Stimulated activated CD8-positive, alpha-beta memory T cell treated with anti-CD3 and anti-CD28 coated beads, Interleukin-15, amount 100 ng/mL, for 4 hours (primary cell): ENCODE measurements at places on chromosomes 2 and 18.

- no peak for DNase-seq
Measured at GRCh38 chr18:74784752-74785151, 187.1 kb downstream of the ZNF407 start.

DNA sequence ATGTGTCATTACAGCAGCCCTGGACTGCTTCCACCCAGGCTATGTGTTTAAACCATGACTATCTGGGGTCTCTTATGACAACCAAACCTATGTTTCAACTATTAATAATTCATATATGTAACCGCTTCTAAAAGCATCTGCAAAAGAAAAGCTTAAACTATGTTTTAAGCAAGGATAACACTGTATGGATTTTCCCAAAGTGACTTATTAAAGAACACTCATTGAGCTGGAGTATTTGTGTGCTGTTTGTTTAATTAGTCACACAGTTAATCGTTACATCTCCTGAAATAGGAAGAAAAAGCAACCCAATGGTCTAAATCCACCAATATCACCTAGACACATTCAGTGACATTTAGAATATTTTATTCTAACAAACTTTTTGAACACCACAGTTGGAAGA lies 51.3 kb downstream of the TMEM163 start:
- no peak for DNase-seq

DNA sequence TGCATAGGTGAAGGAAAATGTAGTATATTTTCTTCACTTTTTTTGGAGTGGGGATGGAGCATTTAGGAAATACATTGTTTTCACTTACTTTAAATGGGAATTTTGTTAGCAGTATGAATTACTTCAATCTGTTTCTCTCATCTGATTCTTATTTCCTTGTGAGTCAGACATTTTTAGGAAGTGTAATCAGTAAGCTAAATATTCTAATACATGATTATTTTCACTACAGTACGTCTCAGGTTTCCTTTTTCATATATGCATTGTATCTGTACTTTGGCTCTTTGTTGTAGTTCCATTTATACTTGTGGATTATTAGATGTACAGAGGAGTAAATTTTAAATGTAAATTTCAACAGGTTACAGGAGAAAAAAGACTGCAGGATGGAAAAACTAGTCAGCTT lies 27.9 kb downstream of the GPD2 start:
- DNase-seq, result no peak

- no peak for DNase-seq
Measured at GRCh38 chr2:199019898-199020507, 437.7 kb downstream of the SATB2 start.

GRCh38 chr2:100983684-100984310 lies 18.3 kb upstream of the RPL31 start:
- no peak for DNase-seq

DNA sequence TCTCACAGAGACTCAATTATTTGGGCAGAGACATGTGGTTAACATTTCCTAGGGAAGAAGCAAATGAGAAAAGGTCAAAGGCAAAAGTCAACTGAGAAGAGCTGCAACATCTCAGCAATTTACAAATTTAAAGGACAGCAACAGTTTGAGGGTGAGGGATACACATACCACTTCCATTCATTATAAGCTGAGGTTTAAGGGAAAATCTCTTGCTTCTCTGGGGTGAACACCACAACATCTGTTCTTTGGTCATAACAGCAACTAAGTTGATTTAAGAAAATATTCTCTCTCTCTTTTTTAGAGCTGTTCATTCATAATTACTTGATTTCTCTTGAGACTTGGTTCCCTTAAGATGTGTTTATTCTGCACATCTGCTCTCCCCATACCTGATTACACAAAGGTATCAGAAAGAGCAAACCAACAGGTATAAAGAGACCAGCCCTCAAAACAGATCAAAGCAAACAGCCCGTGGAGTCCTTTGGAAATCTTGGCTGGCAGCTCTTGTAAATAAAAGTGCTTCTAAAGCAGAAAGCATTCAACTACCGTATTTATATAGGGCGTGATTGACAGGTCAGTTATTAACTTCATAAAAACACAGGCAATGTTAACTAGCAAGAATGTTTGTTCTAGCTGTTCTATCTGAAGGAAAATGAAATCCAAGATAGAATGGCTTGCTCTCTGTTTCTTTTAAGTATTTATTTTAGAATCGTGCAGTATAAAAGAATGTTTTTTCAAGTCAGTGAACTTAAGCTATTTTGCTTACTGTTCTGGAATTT lies 132.8 kb downstream of the THADA start:
- no peak for DNase-seq

- DNase-seq, result no peak
Measured at GRCh38 chr18:37565977-37566478, 430 bp upstream of the CELF4 start.

- DNase-seq, result peak; percentile 17
Measured at GRCh38 chr2:767440-767839, 90.2 kb upstream of the TMEM18 start.

DNA sequence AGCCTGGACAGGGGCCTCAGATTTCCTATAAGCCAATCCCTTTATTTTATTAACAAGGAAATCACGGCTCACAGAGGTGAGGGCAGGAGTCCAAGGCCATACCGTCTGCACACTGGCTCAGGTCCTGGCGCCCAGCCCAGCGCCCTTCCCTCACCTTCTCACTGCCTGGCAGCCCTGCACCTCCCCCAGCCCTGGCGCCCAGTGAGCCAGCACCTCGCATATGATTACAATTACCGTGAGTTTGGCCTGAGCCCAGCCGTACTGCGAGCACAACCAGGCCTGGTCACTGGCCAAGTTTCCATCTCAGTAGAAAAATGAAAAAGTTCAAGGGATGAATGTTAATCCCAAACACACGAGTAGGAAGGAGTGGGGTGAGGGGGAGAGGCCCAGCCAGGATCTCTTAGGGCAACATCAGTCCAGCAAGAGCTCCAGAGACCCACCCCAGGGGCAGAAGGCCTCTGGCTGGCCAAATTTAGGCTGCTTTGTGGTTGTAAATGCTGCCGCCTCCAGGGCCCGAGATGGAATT lies 68.4 kb downstream of the MCFD2 start:
- no peak for DNase-seq

DNA sequence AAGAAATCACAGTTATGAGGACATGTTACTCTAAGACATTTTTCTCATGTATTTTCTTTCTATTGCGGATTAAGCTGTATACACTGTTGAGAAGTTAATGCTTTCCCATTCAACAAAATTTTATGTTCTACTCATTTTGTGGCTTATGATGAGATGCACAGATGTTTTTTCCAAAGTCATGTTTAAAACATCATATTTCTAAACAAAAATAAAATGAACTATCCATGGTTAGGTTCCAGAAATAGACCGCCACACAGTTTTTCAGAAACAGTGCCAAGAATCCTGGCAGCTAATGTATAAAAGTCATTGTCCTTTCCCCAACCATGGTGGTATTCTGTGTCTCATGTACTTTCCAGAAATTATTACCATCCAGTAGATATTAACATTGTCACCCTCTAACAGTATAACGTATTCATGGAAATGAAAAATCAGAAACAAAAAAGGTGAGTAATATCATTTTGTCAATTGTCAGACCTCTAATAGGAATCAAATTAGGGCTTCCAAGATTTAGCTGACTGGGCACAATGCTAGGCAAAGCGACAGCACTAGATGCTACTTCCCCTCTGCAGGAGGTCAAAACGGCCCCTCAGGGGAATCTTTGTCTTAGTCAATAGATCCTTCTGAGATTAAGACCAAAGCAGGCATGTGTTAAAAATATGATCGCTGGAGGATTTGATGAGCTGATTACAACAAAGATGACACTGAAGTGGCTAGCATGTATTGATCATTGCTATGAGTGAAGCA lies 54.4 kb upstream of the ZNF397 start:
- DNase-seq, result no peak

GRCh38 chr2:56357655-56358295 lies 174.0 kb downstream of the CCDC85A start:
- no peak for DNase-seq
